ENCODE measurements at places on chromosomes 7 and 10.
A peak's percentile ranks its signal among the peaks of the same experiment; 100 is the strongest.

DNA sequence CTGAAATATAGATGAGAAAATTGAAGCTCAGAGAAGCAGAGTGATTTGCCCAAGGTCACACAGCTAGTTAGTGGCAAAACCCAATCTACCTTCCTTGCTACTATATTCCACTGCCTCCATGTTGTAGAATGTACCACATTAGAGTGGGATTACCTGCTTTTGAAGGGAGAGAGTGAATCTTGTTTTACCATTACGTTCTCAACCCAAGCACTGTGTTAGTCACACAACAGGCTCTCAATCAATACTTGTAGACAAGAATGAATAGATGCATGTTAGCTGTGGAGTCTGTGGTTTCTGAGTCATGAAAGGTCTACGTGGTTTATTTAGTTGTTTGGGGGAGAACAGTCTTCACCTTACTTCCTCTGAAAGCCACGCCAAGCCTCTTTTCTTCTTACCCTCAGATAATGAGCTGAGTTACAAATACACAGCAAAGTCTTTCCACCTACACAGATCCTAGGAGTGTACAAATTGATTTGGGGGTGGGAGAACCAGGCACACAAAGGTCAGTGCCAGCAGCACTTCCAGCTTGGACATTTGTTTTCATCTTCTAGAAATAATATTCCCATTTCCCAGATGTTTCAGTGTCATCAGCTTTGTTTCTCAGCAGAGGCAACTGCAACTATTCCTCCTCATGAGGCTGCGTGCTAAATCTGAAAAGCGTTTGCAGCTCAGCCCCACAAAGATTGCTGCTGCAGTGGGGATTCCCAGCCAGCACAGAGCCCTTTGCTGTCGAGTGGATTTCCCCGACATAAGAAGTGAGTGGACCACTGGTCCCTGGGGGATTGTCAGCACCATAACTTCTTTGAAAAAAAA lies 71.5 kb upstream of the ADO start:
- ATAC-seq: no peak

GRCh38 chr7:137020351-137020750 lies 151.9 kb downstream of the CHRM2 start:
- ATAC-seq: no peak

DNA sequence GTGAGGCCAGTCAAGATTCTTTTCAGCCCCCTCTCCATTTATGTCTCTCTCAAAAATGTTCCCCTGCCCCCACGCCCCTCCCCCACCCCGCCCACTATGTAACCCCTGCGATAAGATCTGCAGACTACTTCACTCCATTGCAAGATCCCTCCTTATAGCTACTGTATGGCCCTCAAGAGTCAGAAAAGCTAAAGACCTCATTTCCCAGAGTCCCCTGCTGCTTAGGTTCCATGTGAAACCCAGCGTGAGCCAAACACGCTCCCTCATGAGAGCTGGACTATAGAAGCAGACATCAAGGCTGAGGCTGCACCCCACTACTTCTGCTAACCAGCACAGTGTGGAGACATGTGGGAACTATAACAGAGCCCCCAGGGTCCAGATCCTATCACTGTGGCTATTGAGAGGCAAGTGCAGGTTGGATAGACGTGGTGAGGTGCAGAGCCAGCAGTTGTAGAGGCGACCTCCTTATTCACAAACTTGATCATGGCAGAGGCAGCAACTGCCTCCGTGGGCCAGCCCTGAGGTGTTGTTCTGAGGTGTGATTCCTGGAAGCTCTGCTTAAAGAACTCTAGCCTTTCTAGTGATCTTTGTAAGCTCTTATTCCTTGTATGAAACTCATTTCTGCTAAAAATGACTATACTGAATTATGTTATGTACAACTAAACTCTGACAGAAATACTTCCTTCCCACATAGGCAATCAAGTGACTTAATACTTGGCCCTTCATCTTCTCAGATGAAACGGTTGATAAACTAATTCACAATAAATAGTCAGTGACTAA lies 117.0 kb upstream of the ARID5B start:
- ATAC-seq: no peak

DNA sequence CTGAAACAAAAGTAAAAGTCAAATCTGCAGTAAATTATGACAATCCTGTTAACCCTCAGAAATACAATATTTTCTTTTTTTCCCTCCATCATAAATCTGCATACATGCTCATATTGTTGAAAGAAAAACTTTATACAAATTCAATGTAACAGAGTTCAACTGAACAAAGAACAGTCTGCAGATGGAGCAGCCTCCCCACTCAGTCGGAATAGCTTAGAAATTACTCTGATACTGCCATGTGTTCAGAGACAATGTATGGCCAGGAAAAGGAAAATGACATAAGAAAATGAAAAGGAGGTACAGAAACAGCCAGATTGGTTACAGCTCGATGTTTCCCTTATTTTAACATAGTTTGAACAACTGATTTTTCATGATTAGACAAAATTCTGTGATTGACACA lies 651.9 kb upstream of the COBL start:
- no peak for ATAC-seq

- ATAC-seq: peak; percentile 67
Measured at GRCh38 chr10:32961895-32962369, 3.9 kb upstream of the ITGB1 start.

- ATAC-seq: peak; percentile 73
Measured at GRCh38 chr7:50557099-50557498, 8.1 kb downstream of the DDC start.

All from gastroesophageal sphincter (tissue), 4 donors.